ENCODE measurements at places on chromosomes 2 and 18.

DNA sequence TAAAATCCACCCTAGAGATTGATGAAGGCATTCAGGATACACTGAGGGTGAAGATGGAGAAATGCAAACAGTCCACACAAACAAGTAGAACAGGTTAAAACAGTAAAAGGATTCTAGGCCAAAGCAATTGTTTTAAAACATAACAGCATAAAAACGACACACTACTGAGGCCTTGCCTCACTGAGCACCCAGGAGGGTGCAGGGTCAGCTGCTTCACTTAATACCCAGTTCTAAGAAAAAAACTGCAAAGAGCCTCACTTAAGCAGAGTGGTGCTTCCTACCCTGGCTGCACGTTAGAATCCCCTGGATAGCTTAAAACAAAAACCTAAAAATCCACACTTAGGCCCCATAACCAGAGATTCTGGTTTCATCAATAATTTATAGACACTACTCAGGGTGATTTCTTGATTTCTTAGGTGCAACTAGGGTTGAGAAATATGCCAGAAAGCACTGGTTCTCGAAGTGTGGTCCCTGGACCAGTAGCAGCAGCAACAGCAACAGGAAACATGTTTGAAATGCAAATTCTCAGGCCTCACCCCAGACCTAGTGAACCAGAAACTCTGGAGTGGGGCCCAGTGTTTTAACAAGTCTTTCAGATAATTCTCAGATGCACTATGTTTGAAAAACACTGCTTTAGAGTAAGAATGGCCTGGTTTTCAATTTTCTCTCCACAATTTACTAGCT is 279.1 kb downstream of the ZEB2 start:
- DNase-seq: no peak

DNA sequence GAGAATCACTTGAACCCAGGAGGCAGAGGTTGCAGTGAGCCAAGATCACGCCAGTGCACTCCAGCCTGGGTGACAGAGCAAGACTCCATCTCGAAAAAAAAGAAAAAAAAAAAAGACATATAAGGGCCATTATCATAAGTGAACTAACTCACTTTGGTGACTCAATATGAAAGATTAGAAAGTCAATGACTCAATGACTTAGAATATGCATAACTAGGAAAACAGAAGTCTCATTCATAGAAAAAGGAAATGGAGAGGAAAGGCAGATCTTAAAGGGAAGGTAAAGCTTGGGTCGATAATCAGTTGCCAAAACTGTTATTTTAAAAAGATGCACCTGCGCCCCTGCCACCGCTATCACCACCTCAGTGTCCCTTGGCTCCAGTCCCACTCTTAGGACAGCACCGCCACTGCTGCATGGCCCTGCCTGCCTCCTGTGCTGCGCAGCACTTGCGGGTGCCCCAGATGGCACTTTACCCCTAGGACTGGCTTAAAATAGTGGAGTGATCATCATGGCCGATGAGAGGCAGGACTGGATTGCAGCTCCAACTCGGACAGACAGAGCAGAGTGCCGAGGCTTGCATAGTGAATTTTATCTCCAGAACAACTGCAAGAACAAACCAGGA is 54.7 kb downstream of the INO80D start:
- DNase-seq: no peak

- no peak for DNase-seq
Measured at GRCh38 chr2:7584017-7584416, 666.8 kb downstream of the RNF144A start.

DNA sequence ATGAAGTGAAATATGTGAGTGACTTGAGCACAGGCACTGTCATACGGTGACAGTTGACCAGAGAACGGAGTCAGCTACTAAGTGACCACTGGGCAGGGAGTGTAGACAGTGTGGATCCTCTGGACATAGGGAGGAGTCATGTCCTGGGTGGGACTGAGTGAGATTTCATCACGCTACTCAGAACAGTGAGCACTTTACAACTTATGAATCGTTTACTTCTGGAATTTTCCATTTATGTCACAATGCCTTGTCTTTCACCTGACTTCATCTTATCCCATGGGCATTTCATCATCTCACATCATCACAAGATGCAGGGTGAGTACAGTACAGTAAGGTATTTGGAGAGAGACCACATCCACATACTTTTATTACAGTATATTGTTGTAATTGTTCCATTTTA is 29.0 kb downstream of the PTPRM start:
- no peak for DNase-seq

DNA sequence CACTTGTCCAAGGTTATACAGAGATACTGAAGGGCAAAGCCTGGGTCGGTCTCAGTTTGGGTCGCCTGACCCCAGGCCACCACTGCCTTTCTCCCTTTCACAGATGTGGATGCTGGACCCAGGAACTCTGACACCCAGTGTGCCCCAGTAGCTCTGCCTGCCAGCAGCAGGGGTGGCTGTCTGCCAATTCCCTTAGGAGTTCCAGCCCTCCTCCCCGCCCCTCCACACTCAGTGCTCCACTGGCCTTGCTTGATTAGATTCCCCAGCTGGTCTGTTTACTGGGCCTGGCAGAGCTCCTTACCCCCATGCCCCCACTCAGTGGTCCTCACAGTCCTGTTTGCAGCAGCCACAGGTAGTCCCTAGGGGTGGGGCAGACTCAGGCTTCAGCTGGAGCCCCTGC is 75.5 kb downstream of the NPAS2 start:
- no peak for DNase-seq

All from stimulated activated CD8-positive, alpha-beta memory T cell treated with anti-CD3 and anti-CD28 coated beads, Interleukin-4, amount 100 ng/mL, for 1 hour (primary cell).